A549 treated with AZD2906 at 1 μM for 4 hours (cell line): ENCODE measurements at places on chromosomes 16 and 17. TPM values are rescaled to one million over a fixed set of nuclear protein-coding genes. Genes with fewer than 3 reads are reported as not detected.

The KRT28 gene
- total RNA-seq, result not detected in 5 replicates

The TMIGD1 gene
- not detected in 5 replicates for total RNA-seq

The CLEC18B gene
- 0.03 to 0.23 TPM (median 0.20 TPM) in 5 replicates for total RNA-seq

The C16orf78 gene
- total RNA-seq, result not detected in 5 replicates

The BCO1 gene
- total RNA-seq, result 0.66 to 1.4 TPM (median 0.82 TPM) in 5 replicates

The DPEP2 gene
- total RNA-seq, result 0.05 TPM in 1 of 5 replicates, not detected in the others

The DOC2A gene
- total RNA-seq, result 1.3 to 1.9 TPM (median 1.8 TPM) in 5 replicates

The TLCD1 gene
- 28.7 to 45.6 TPM (median 42.9 TPM) in 5 replicates for total RNA-seq

The TBKBP1 gene
- 3.9 to 5.8 TPM (median 4.8 TPM) in 5 replicates for total RNA-seq

The PRCD gene
- total RNA-seq, result not detected in 5 replicates

The PRRT2 gene
- 0.27 to 0.38 TPM (median 0.32 TPM) in 5 replicates for total RNA-seq

The GRAPL gene
- 0.11 to 0.22 TPM (median 0.11 TPM) in 3 of 5 replicates, not detected in the others for total RNA-seq

The PRSS21 gene
- 0.11 to 0.28 TPM (median 0.14 TPM) in 5 replicates for total RNA-seq

The ASIC2 gene
- total RNA-seq, result 1.2 to 1.8 TPM (median 1.5 TPM) in 5 replicates

The NLE1 gene
- total RNA-seq, result 29.4 to 36.6 TPM (median 34.6 TPM) in 5 replicates

The AANAT gene
- total RNA-seq, result 0.22 to 0.64 TPM (median 0.33 TPM) in 5 replicates

The NEURL4 gene
- 23.0 to 36.7 TPM (median 28.7 TPM) in 5 replicates for total RNA-seq

The CORO7 gene
- 11.6 to 18.8 TPM (median 17.3 TPM) in 5 replicates for total RNA-seq

The ZNF764 gene
- total RNA-seq, result 4.7 to 6.7 TPM (median 5.8 TPM) in 5 replicates

The SEPTIN1 gene
- 0.95 to 2.5 TPM (median 2.2 TPM) in 5 replicates for total RNA-seq

The TPSAB1 gene
- 0.06 to 0.10 TPM in 2 of 5 replicates, not detected in the others for total RNA-seq

The HOXB8 gene
- 5.5 to 7.1 TPM (median 6.0 TPM) in 5 replicates for total RNA-seq

The IGSF6 gene
- total RNA-seq, result not detected in 5 replicates

The COL1A1 gene
- 6.3 to 11.2 TPM (median 8.9 TPM) in 5 replicates for total RNA-seq

The NUDT16L1 gene
- 19.3 to 27.6 TPM (median 26.4 TPM) in 5 replicates for total RNA-seq

The CEMP1 gene
- total RNA-seq, result 0.06 to 0.15 TPM (median 0.09 TPM) in 3 of 5 replicates, not detected in the others

The CTRB1 gene
- total RNA-seq, result not detected in 5 replicates

The RAI1 gene
- total RNA-seq, result 38.3 to 41.0 TPM (median 40.1 TPM) in 5 replicates

The NLGN2 gene
- 13.3 to 17.6 TPM (median 17.1 TPM) in 5 replicates for total RNA-seq

The DRC3 gene
- 2.0 to 2.5 TPM (median 2.1 TPM) in 5 replicates for total RNA-seq

The ALOX12 gene
- total RNA-seq, result not detected in 5 replicates

The CDK5R1 gene
- 6.1 to 6.7 TPM (median 6.3 TPM) in 5 replicates for total RNA-seq

The SLC6A2 gene
- 0.03 to 0.09 TPM (median 0.06 TPM) in 5 replicates for total RNA-seq

The GPRC5C gene
- 45.9 to 65.0 TPM (median 59.4 TPM) in 5 replicates for total RNA-seq

The IL17C gene
- 0.06 TPM in 1 of 5 replicates, not detected in the others for total RNA-seq

The LRRC37A gene
- 0.80 to 1.2 TPM (median 0.94 TPM) in 5 replicates for total RNA-seq

The TSC2 gene
- total RNA-seq, result 32.0 to 40.6 TPM (median 34.1 TPM) in 5 replicates

The HOXB4 gene
- 0.11 to 0.17 TPM (median 0.12 TPM) in 5 replicates for total RNA-seq

The TAOK2 gene
- total RNA-seq, result 25.2 to 31.2 TPM (median 30.1 TPM) in 5 replicates
